ENCODE measurements at places on chromosomes 11 and 22.
A peak's percentile ranks its signal among the peaks of the same experiment; 100 is the strongest.

- DNase-seq = no peak
These were observed 9.4 kb upstream of the PATL1 start for GRCh38 chr11:59678118-59678812.

GRCh38 chr11:12377106-12377823, at the start of gene PARVA:
TSS of gene PARVA (plus strand) at chr11:12377571. CDS start at chr11:12377648, 77 bp downstream.
- peak; percentile 68 for DNase-seq

GRCh38 chr22:25084405-25085107, 115.1 kb upstream of the CRYBB3 start:
- no peak for DNase-seq

GRCh38 chr11:64185693-64186491, at the start of gene STIP1:
TSS of gene STIP1 (plus strand) at chr11:64186171. CDS start at chr11:64186262, 91 bp downstream.
- DNase-seq = peak; percentile 94

GRCh38 chr11:12784445-12784844, 110.2 kb downstream of the TEAD1 start:
- no peak for DNase-seq

GRCh38 chr11:62592146-62592815, 958 bp upstream of the TUT1 start:
- peak; percentile 12 for DNase-seq

- peak; percentile 91 for DNase-seq
These were observed at the start of gene P2RY2 for GRCh38 chr11:73218106-73218829. TSS of gene P2RY2 (plus strand) at chr11:73218281. CDS start at chr11:73234160, 15,879 bp downstream.

DNA sequence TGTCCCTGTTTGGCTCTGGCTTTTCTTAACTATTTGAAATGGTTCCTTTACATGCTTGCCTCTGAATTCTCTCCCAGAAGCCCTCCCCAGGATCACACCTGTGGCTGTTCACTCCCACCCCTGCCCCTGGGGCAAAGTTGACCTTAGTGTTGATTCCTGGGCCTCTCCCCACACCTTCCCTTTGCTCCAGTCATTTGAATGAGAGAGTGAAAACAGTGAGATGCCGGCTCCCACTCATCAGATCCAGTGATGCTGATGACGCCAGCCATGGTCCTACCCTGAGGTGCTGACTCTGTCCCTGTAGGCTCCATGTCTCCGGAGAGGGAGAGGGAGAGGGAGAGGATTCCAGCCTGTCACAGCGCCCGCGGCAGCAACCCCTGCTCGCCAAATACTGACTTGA, 40.7 kb downstream of the LRP5 start:
- no peak for DNase-seq

- DNase-seq = no peak
These were observed 36.9 kb downstream of the GALNT18 start for GRCh38 chr11:11584937-11585336.

- DNase-seq = peak; percentile 66
These were observed 3.2 kb upstream of the CSDC2 start for GRCh38 chr22:41557401-41558240.

DNA sequence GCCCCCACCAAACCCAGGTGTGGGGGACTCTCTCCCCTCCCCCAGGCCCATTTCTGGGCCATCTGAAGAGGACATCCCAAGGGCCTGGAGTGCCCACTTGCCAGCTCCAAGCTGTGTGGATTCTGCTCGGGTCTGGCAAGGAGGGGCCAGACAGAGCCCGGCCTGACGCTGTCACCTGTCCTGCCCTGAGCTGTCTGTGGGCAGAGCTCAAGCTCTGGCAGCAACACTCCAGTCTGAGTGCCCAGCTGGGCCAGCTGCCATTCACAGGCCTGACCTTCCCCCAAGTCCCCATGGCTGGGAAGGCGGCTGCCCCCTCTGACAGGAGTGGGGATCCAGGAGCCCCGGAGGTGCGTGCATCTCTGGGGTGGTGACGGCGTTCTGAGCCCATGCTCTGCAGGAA, 6.2 kb upstream of the PIM3 start:
- no peak for DNase-seq

- no peak for DNase-seq
These were observed 17.4 kb downstream of the OR4D9 start for GRCh38 chr11:59528711-59529110.

- DNase-seq = peak; percentile 35
These were observed 18.4 kb upstream of the SMPD1 start for GRCh38 chr11:6371825-6372224.

- no peak for DNase-seq
These were observed 758 bp downstream of the PDXP start for GRCh38 chr22:37659066-37659896.

DNA sequence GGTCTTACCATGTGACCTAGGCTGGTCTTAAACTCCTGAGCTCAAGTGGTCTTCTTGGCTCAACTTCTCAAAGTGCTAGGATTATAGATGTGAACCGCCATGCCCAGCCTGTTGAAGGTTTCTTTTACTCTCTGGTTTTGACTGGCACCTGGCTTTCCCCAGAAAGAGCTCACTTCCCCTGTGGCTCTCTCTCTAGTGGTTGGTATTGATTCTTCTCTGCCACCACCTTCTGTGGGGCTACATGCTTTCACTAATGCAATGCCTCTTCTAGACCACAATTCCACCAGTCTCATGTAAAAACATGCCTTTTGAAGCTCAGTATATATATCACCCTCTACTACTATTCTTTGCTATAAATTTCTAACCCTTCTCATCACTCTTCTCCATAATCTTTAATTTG, 67.2 kb downstream of the CCDC83 start:
- no peak for DNase-seq

- no peak for DNase-seq
These were observed 534.8 kb downstream of the BRD1 start for GRCh38 chr22:49292909-49293308.

DNA sequence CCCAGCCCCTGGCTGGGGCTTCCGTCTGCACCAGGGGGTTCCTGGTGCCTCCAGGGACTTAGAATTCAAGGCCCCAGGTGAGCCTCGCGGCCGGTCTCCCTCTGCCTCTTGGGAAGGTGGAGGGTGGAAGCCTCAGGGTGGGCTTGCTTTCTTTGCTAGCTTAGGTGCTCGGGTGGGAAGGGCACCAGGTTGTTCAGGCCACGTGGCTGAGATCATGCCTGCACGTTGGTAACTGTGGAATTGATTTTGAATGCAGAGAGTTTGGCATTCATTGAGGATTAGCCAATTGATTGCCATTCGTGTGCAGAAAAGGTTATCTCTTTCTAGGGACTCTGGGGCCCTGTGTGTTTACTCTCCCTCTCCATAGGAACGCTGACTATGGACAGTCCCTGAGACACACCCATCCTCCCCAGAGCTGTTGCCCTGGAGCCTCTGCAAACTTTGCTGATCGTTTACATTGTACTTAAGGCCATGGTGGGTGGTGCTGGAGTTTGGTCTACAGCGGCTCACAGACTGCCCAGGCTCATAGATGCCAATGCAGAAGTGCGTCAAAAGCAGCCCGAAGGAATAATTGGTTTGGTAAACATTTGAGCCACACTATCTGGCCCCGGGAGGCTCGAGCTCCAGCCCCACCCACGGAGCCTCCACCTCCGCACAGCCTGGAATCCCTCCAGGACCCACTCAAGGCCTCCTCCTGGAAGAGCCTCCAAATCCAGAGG, 1457.7 kb downstream of the BRD1 start:
- DNase-seq = peak; percentile 42

DNA sequence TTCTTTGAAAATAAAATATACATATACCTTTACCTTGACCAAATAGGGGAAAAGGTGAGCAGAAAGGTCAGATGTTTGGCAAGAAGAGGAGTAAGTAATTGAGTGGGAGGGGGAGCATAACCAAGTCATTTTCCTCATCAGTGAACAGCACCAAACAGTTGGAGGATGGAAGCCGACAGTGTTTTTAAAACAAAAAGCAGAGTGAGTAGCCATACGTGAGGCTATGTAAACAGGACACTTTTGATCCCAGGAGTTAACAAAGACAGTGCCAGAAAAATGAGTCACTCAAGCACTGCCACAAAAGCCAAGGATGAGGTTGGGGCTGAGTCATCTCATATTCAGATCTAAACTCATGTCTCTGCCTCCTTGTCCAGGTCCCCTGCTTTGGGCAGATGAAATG, 734.7 kb downstream of the KCNA4 start:
- peak; percentile 10 for DNase-seq

GRCh38 chr11:87035976-87036583, 1.7 kb upstream of the TMEM135 start:
- DNase-seq = no peak

DNA sequence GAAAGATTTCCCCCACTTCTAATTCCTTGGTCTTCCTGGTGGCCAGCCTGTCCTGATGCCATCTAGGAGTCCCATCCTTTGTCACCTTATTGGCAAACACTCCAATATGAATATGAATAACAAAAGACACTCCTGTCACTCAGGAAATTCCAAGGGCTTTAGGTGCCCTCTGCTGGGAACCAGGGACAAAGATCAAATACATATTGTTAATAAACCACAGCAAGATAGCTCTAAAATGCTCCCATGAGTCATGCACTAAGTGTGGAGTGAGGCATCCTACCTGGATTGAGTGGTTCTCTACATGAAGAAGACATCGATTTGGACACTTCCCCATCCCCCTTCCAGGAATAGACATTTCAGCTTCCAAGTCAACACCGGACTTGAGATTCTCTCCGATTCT, 823.6 kb downstream of the TBC1D22A start:
- DNase-seq = no peak

DNA sequence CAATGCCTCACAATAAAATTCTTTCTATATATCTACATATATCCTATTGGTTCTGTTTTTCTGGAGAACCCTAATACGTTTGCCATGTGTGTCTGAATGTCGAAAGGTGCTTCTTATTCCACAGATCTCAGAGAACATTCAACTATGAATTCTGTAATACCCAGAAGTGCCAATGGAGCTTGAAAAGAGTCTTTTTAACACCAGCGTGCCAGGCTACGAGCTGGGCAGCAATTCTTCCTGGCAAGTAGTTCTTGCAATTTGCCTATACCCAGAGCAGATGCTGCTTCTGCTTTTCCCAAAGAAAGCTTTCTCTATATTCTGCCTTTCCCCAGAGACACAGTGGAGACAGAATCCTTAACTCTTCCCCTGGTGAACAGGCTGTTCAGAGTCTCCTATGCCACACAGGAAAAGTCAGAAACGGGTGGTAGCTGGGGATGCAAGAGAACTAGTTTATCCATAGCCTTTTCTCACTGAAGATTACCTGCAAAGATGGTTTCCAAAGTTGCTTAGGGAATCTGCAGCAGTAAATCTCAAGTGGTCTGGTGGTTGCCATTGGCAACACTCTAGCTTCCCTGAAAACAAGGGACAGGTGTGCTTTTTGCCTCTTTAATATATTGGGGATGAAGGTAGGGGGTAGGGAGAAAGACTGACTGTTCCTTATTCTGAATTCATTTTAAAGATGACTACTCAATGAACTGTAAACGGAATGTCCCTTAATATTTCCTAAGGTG, 16.8 kb upstream of the PAFAH1B2 start:
- peak; percentile 10 for DNase-seq

DNA sequence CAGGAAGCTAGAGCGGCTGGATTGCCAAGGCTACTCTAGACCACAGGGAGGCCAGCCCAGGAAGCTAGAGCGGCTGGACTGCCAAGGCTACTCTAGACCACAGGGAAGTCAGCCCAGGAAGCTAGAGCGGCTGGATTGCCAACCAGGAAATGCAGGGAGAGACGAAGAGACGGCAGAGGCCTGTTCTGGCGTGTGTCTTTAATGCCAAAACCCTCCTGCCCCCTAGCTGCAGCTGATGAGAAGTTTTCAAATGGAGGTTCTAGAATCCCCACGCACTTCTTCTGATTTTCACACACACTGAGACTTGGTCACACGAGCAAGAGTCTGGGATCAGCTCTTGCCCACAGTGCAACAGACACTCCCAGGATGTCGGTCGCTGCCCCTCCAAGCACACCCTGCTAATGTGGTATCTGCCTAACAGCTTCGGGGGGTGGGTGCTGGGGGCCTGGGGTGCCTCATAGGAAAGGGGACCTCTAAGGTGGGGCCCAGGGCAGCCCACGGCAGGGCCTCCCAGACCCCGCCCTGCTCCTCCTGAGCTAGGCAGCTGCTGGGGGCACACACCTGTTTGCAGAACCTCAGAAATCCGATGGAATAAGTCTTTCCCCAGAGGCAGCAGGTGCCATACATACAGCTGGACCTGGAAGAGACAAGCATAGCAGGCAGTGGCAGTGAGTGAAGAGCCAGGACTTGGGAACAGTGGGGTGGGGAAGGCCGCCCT, 28.5 kb downstream of the MAFF start:
- DNase-seq = peak; percentile 63

- DNase-seq = no peak
These were observed 477.9 kb downstream of the MIAT start for GRCh38 chr22:27135031-27135981.

GRCh38 chr11:41413843-41414242, 45.6 kb downstream of the LRRC4C start:
- no peak for DNase-seq

DNA sequence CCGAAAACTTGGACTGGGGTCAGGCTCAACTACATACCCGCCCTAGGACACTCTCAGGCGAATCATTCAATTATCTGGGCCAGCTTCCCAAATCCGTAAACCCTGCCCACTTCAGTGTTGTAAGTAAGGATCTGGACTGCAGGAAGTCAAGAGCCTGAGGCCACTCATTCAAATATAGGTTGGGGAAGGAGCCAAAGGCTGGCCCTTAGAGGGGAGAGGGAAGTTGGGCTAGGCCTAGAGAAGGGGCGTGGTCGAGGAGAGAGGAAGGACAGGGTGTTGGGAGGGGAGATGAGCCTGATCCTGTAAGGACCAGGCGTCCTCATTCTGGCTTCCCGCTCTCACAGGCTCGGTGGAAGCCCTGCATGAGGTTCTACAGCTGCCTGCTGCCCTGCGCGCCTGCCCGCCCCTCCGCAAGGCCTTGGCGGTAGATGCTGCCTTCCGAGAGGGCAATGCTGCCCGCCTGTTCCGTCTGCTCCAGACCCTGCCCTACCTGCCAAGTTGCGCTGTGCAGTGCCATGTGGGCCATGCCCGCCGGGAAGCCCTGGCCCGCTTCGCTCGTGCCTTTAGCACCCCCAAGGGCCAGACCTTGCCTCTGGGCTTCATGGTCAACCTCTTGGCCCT, 3.0 kb downstream of the SAC3D1 start:
- no peak for DNase-seq

- DNase-seq = no peak
These were observed 45.0 kb downstream of the SMCO4 start for GRCh38 chr11:93498161-93498560.

DNA sequence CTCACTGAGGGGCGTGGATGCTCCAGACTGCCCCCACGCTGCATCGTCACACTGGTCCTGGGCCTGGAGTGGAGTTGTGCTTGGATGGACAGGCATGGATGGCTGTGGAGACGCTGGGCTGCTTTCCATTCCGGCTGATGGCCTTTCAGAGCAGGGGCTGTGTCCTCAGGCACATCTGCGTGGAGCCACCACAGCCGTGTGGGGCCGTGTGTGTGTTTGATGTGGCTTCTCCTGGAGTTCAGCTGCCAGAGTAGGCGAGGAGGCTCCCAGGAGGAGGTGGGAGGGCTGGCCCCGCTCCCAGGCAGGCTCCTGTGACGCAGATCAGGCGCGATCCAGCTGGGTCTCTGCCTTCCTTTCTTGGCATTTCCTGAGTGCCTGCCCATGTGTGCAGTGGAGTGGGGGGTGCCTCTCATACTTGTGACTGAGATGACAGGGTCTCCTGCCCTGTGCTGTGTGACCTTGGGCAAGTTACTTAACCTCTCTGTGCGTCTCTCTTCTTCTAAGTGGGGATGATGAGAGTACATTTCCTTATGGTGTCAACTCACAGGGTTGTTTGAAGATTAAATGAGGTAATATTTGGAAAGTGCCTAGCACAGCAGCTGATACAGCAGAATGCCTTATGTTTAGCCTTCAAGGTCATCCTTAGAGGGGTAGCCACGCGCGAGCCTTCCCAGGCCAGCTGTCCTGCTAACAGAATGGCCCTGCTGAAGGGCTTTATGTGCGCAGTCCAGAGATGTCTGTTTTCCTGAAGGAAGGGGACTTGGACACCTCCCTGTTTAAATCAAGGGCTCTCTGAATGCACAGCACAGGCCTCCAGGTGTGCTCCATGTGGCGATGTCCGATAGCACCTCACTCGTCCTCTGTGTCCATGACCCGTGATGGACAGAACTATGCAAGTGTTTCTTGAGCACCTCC, 33.5 kb downstream of the GLB1L2 start:
- DNase-seq = no peak

Data from iPS-NIHi11 (cell line).